ENCODE measurements at places on chromosomes 7 and 10. TPM values are rescaled to one million over a fixed set of nuclear protein-coding genes. Genes with fewer than 3 reads are reported as not detected.

The ASL gene
- 14.2 TPM for total RNA-seq

The FAM237B gene
- not detected for total RNA-seq

The VSIR gene
- 0.46 TPM for total RNA-seq

GRCh38 chr7:18109762-18110161, 82.1 kb upstream of the PRPS1L1 start:
- H3K36me3 ChIP-seq = peaks cover 3% of the 10 kb centered on the region
- no peak overlapping the region for H3K27ac ChIP-seq
- no peak for DNase-seq
- no peak overlapping the region for H3K4me3 ChIP-seq
- H3K27me3 ChIP-seq = no peaks in the 10 kb centered on the region

DNA sequence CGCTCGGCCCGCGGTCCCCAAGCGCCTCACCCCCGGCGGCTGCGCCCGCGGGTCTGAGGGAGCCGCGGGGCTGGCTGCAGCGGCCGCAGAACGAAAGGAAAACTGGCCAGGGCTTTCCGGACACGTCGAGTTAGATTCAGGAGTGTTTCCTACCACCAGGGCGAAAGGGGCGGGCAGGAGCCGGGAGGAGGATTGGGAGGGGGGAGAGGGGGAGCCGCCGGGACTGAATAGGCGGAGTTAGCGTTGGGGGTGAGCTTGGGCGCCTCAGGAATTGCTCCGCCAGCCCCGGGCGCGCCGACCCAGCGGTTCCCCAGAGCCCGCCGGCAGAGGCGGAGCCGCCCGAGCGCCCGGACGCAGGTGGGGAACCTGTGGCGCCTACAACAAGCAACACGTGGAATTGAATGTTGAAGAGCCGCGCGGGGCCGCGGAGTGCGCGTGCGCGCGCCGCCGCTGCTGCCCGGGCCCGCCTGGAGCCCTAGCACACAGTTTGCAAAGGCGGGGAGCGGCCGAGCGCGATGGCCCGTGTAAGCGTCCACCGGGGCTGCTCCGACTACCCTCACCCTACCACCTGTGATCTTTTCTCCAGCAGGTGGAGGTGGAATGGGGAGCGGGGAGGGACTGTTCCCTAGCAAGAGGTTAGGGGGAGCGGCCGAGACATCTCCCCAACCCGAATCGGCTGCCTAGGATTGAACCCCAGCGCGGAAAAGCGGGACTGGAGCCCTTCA, at the start of gene CADPS2:
Gene CADPS2, minus strand, starts transcription at position 104 of the 725 bp plus-strand sequence. CDS start 123 bp downstream, outside the sequence.
- H3K4me3 ChIP-seq = peak within 1 kb of the TSS; percentile 71
- H3K4me1 ChIP-seq = peaks cover 28% of the 10 kb centered on the region
- DNase-seq = peak; percentile 92
- H3K27ac ChIP-seq = peak within 1 kb of the TSS; percentile 10
- H3K27me3 ChIP-seq = peaks cover 40% of the 10 kb centered on the region
- no peaks in the 10 kb centered on the region for H3K36me3 ChIP-seq

DNA sequence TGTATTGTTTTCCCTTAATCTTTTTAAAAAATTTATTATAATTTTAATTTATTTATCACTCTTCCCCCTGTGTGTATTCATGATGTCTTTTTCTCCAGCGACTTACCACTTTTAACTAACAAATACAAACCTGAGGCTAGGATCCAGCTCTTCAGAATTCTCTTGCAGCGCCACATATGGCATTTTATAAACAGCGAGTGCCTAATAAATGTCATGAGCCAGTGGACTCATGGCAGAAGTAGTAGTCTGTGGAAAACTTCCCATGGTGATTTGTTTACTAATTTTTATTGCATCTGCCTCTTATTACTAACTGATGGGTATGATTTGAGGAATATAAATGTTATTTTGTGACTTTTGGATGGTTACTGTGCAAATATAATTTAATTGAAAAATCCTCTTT, 102.9 kb downstream of the EXOC4 start:
- H3K27ac ChIP-seq = no peak overlapping the region
- DNase-seq = no peak
- no peaks in the 10 kb centered on the region for H3K27me3 ChIP-seq
- H3K4me1 ChIP-seq = no peaks in the 10 kb centered on the region

DNA sequence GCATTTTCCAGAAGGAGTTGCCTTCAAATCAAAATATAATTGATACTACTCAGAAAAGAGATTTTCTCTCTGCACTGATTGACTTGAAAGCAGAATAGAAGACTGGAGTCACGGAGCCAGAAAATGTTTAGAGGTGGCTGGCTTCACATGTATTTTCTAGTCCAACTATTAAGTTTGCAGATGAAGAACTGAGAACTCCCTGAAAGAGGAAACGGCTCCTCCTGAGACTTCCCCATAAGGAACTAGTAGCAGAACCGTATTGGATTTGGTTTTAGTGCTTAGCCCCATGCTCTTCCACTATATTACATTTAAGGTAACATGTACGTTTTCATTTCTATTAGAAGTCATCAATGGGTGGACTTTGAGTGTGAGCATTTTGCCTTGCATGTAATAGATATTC, 946.3 kb downstream of the CNTNAP2 start:
- no peak overlapping the region for H3K4me3 ChIP-seq
- no peaks in the 10 kb centered on the region for H3K36me3 ChIP-seq
- H3K27me3 ChIP-seq = no peaks in the 10 kb centered on the region
- H3K4me1 ChIP-seq = no peaks in the 10 kb centered on the region
- no peak overlapping the region for H3K27ac ChIP-seq
- no peak for DNase-seq

- no peak overlapping the region for H3K27ac ChIP-seq
- no peaks in the 10 kb centered on the region for H3K27me3 ChIP-seq
- H3K4me1 ChIP-seq = no peaks in the 10 kb centered on the region
- no peaks in the 10 kb centered on the region for H3K36me3 ChIP-seq
- H3K4me3 ChIP-seq = no peak overlapping the region
Measured at GRCh38 chr7:44914992-44915607, 29.8 kb upstream of the PURB start.

- no peaks in the 10 kb centered on the region for H3K36me3 ChIP-seq
- H3K27me3 ChIP-seq = no peaks in the 10 kb centered on the region
- no peaks in the 10 kb centered on the region for H3K4me1 ChIP-seq
- no peak overlapping the region for H3K4me3 ChIP-seq
Measured at GRCh38 chr10:44804661-44805060, 106.5 kb upstream of the TMEM72 start.

DNA sequence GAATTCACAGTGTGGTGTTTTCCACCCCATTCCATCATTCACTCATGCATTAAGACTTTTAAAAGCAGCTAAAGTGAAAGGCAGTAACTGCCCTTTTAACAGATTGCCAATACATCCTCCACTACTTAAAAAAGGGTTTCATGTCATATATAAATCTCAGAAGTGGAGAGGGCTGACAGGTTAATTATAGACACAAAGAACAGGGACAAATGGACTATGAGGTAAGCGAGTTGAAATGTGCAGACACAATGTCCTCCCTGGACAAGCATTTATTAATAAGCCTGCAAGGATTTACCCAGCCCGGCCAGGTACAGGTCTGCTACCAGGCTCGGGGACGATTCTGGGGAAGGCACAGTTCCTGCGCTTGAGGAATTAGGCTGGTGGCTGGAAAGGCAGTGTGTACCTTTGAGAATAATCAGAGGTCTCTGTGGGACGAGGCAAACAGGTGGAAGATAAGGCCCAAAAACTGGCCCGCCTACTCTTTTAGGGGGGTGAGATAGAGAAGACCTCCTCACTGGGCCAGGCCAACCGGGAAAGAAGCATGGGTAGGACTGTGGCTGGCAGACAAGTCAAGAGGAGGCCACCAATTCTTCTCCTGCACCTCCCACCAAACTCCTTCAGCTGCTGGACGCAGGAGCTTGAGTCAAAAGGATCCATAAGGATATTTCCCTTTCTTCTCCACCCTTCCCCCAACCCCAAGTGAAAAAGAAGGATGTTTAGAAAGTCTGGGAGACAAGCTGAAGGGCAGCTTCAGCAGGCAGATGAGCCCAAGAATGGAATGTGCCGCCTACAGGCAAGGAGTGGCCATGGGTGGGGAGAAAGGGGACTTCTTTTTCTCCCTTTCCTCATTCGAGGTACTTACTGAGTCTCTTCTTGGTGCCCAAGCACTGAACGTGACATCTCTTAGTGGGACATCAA, 1.5 kb downstream of the PDLIM1 start:
- no peaks in the 10 kb centered on the region for H3K36me3 ChIP-seq
- peak overlapping the region; percentile 96 for H3K4me3 ChIP-seq
- H3K27me3 ChIP-seq = peaks cover 57% of the 10 kb centered on the region

The SEMA4G gene
- 2.3 TPM for total RNA-seq

DNA sequence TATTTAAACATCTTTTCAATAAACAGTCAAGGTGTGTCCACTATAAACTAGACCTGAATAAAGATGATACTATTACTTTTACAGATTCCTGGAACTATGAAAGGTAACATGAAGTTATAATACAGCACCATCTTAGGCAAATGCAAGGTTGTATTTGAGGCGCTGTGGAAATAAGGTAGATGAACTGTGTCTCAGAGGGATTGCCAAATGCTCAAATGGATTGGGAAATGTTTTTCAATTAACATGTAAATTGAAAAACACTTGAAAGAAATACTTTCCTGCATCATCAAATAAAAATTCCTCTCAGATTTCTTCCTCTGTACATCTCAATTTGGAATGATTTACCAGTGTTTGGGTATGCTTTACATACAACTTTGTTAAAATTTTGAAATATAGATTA, 139.4 kb downstream of the DKK1 start:
- H3K27me3 ChIP-seq = no peaks in the 10 kb centered on the region
- peaks cover 51% of the 10 kb centered on the region for H3K4me1 ChIP-seq
- H3K36me3 ChIP-seq = no peaks in the 10 kb centered on the region
- no peak overlapping the region for H3K27ac ChIP-seq
- no peak overlapping the region for H3K4me3 ChIP-seq

DNA sequence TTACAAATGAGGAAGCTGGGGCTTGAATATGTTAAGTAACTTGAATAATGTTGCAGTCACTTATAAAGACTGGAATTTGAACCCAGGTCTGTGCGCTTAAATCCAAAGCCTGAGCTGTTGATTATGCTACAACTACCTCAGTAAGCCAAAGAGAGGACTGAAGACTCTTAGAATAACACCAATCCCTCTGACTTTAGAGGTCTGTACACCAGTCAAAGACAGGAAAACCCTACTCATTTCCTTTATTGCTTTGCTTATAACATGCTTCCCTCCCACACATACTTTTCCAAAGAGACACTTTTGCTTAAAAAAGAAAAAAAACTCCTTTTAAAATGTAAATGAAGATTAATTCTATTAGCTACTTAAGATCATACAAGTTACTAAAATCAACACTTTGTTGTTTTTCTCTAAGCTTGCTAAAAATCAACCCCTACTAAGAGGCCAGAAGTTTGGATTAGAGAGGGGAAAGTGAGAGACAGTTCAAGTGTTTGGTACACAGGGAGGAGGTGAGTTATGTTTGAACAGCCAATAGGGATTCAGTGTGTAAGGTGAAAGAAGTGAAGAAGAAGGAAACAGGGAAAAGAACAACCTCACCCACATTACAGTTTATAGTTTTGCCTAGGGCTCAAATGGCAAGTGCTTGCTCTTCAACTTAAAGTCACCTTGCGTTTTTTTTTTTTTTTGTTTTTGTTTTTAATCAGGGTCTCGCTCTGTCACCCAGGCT, 74.8 kb downstream of the MDH2 start:
- no peaks in the 10 kb centered on the region for H3K36me3 ChIP-seq
- no peak overlapping the region for H3K27ac ChIP-seq
- H3K27me3 ChIP-seq = no peaks in the 10 kb centered on the region
- H3K4me1 ChIP-seq = peaks cover 10% of the 10 kb centered on the region

The MINDY4 gene
- total RNA-seq = 5.2 TPM

- no peaks in the 10 kb centered on the region for H3K27me3 ChIP-seq
- H3K36me3 ChIP-seq = no peaks in the 10 kb centered on the region
- H3K27ac ChIP-seq = no peak overlapping the region
- DNase-seq = no peak
- no peaks in the 10 kb centered on the region for H3K4me1 ChIP-seq
Measured at GRCh38 chr10:71366690-71367089, 30.0 kb upstream of the CDH23 start.
